ENCODE measurements at places on chromosomes 5 and 9.
A peak's percentile ranks its signal among the peaks of the same experiment; 100 is the strongest.

DNA sequence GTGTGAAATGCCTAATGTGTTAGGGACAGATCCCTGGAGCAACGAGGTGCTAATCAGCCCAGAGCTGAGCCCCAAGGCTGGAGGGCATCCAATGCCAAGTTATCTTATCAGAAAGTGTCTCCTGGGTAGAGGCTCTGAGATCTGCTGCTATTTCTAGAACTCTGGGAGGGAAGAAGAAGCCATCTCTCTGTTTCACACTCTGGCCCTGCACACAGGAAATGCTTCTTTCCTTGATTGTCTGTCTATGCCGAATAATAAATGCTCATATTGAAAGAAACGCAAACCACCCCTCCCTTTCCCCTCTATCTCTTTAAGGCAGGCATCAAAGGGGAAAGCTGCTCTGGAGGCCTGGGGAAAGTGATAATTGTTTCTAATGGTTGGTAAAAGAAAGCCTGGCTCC, 166.7 kb downstream of the PAPPA start:
- no peak for DNase-seq

DNA sequence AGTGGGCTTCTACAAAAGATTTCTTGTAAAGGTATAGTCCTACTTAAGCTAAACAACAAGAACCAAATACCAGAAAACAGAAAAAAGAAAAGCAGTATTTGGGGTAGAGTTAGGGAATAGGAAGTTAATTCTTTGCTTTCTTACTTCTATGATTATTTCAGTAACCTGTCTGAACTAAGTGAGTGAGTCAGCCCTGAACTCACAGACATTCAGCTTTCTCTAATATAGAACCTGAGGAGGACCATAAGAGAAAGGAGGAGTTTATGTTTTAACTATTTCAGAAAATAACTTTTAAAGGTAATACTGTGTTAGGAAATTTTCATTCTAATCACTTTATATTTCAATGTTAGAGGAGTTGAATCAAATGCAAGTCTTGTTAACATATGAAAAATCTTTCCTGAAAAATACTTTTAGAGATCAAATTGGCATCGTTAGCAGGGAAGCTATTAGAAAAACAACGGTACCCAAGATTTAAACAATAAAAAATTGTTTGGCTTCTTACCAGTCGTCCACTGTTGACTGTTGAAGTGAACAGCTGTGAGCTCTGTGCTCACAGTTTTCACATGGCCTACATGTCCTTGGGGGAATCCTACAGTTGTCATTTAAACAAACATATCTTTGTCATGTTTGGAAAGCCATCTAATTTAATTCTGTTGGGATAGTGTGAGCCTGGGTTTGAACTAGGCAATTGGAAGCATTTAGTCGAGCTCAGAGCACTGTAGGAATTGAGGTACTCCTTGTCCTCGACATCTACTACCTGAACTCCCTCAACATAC, 19.9 kb upstream of the ZFAND5 start:
- DNase-seq, result no peak

- peak; percentile 71 for DNase-seq
Observed at GRCh38 chr5:139389701-139390638, at the start of gene MZB1. Gene MZB1 (minus strand): TSS chr5:139389913. CDS start chr5:139389856, 57 bp downstream.

DNA sequence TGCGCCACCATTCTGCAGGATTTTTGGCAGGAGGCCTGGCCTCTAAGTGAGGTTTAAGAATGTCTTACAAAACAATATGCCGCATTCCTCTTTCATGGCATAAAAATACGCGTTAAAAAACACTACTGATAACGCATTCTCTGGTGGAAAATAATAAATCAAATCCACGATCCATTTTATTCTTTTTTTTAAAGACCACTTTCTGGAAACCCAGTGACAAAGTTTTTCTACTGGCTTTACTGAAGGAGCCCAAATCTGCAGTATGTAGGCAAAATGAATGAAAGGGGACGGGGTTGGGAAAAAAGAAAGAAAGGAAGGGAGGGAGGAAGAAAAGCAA, 2.0 kb downstream of the SV2C start:
- no peak for DNase-seq

DNA sequence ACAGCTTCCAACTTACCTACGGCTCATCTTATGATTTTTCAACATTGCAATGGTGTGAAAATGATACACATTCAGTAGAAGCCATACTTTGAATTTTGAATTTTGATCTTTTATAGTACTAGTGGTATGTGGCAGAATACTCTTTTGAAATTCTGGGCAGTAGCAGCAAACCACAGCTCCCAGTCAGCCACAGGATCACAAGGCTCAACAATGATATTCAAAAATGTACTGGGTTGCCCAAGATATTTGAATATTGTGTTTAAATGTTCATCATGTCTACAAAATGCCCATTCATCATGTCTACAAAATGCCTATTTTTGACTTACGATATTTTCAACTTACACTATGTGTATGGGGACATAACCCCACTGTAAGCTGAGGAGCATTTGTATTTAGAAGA, 81.3 kb upstream of the PRR16 start:
- no peak for DNase-seq

DNA sequence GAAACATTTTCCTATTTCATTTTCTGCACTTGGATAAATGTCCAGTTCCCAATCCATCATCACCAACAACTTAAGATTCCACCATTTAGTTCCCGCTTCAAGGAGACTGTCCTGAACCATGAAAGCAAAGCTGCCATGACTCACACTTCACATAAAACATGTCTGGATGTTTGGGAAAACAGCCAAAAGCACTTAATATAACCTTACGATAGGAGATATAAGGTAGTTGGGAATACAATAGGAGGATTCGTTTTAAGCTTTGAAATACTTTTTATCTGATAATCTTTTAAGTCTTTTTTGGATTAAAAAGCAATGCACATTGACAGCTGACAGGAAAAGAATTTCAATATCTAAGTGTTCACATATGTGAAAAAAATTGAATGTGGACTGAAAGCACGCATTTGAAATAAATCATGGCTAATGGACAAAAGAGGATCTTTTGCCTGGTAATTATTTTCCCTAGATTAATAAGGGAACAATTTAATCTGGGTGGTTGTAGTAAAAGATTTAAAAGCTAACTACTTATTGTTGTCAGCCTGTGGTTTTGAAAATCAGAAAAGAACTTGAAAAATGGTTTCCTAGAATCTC, 17.3 kb upstream of the TGFBI start:
- DNase-seq, result no peak

GRCh38 chr9:110828264-110828663, 159.7 kb downstream of the MUSK start:
- DNase-seq, result no peak

Measured in activated T-helper 1 cell treated with anti-CD3 and anti-CD28 coated beads, Interleukin-12 subunit alpha, Interleukin-12 subunit beta, Interleukin-2, Interleukin-4 antibody, amounts not matched to agents 30 ng/mL and 10 ng/mL and 1 ng/mL, durations not matched to agents 14 hours and 24 hours and 36 hours (primary cell).